ENCODE measurements at places on chromosomes 5 and 9.

GRCh38 chr5:67639313-67639712, 442.7 kb upstream of the CD180 start:
- DNase-seq = no peak

DNA sequence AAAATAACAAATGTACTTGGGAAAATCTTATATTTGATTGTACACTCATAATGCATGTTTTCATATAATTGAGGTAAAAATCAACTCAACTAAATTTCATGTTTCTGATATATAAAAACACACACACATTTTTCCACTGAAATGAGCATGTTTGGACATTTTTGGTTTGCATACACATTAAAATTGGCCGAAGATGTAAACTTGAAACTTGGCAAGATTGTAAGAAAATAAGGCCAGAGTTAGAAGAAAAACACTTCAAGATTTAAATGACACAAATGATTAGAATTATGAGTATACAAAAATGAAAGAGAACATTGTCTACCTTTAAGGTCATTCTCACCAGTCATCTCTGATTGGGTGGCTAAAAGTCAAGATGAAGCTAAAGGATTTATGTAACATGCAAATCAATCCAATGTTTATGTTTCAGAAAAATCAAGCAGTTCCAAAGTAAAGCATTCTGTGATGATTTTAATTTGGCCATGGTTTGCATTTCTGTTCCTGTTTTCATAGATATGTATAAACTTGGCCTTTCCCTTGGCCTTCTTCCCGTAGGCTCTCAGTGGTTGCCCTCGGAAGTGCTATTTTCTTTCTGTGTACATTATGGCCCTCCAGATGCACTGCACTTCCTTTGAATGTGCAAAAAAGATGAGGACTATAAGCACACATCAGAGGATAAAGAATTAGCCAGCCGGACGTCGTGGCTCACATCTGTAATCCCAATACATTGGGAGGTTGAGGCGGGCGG, 1105.4 kb upstream of the DMAC1 start:
- no peak for DNase-seq

DNA sequence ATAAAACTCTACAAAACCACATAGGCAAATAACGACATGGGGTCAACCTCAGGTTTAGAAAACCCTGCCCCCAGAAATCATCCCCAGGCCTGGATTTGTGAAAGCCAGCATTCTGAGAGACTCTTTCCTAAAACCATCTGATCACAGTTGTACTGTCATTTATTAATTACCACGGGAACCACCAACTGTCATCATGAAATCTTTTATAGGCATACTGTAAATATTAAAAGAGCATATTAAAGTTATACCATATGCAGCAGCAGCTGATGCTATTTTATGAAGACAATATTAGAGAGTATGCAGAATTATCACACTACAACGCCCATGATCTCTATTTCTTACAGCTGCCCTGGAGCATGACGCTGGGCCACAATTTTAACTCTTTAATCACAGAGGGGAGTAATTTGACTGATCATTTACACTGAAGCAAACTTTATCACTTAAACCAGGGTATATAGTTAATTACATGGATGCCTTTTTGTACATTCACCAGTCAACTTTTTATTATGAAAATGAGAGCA, 9.0 kb upstream of the ZDHHC21 start:
- no peak for DNase-seq

- no peak for DNase-seq
These were observed 24.8 kb downstream of the P4HA2 start for GRCh38 chr5:132202711-132203463.

DNA sequence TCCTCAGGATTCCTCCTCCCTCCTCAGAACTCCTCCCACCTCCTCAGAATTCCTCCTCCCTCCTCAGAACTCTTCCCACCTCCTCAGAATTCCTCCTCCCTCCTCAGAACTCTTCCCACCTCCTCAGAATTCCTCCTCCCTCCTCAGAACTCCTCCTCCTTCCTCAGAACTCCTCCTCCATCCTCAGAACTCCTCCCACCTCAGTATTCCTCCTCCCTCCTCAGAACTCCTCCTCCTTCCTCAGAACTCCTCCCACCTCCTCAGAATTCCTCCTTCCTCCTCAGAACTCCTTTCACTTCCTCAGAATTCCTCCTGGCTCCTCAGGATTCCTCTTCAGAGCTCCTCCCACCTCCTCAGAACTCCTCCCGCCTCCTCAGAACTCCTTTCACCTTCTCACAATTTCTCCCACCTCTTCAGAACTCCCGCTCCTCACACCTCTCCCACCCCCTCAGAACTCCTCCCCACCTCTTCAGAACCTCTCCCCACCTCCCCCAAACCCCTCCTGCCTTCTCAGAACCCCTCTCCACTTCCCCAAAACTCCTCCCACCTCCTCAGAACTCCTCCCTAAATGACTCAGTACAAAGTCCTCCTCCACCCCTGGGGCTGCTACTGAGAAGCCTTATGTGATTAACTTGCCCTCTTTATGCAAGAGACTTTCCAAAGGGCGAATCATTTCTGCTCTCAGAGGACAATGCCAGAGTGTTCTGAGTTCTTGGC, 23.2 kb downstream of the SLC46A2 start:
- no peak for DNase-seq

- no peak for DNase-seq
These were observed 6.4 kb downstream of the SH3RF2 start for GRCh38 chr5:145942749-145943148.

DNA sequence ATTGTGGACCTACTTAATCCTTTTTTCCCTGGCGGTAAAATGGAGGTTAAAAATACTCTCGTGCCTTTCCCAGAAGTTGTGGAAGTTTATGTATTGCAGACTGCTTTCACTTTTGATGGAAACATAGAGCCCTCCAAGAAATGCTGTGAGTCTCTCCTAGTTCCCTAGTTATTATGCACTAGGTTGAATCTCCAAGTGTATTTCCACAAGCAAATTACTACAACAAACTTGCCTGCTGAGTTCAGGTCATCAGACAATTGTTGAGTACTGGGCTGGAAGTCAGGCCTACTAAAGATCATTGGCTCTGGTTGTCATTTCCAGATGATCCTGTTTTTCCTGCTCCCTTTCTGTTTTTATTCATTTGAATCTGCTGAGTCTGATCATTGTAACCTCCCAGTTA, 104.1 kb downstream of the CD180 start:
- no peak for DNase-seq

Measured in stimulated activated CD4-positive, alpha-beta T cell treated with anti-CD3 and anti-CD28 coated beads, TNF-alpha, amount 100 ng/mL, for 4 hours (primary cell).